Airway epithelial cell (primary cell): ENCODE measurements at places on chromosomes 3 and 15. TPM values are rescaled to one million over a fixed set of nuclear protein-coding genes. Genes with fewer than 3 reads are reported as not detected.

The NEDD4 gene
- 5.9 and 9.0 TPM in 2 replicates for total RNA-seq

The GNAT1 gene
- 0.35 TPM in 1 of 2 replicates, not detected in the other for total RNA-seq

The CCDC54 gene
- total RNA-seq, result not detected in 2 replicates

The GPR160 gene
- total RNA-seq, result 1.1 TPM in 2 replicates

The MEGF11 gene
- total RNA-seq, result not detected in 2 replicates

The ATP8B4 gene
- 0.56 TPM in 1 of 2 replicates, not detected in the other for total RNA-seq

The TPRG1 gene
- total RNA-seq, result 2.8 and 3.5 TPM in 2 replicates

The RBP2 gene
- not detected in 2 replicates for total RNA-seq

The COX17 gene
- total RNA-seq, result 30.5 and 37.3 TPM in 2 replicates

The ATP13A5 gene
- 0.09 and 0.49 TPM in 2 replicates for total RNA-seq

The HIGD2B gene
- total RNA-seq, result not detected in 2 replicates

The SCAPER gene
- 12.4 and 13.5 TPM in 2 replicates for total RNA-seq

The OSTN gene
- not detected in 2 replicates for total RNA-seq

The VILL gene
- total RNA-seq, result 41.4 and 53.0 TPM in 2 replicates

The RARRES1 gene
- 2.1 TPM in 1 of 2 replicates, not detected in the other for total RNA-seq

The TMEM158 gene
- total RNA-seq, result 6.0 and 8.8 TPM in 2 replicates

The ZCWPW2 gene
- 0.14 and 1.7 TPM in 2 replicates for total RNA-seq

The PRSS50 gene
- total RNA-seq, result not detected in 2 replicates

The P2RY14 gene
- 0.07 TPM in 1 of 2 replicates, not detected in the other for total RNA-seq

The HYAL1 gene
- total RNA-seq, result 29.3 and 29.6 TPM in 2 replicates

The PLCB2 gene
- total RNA-seq, result 0.28 and 1.4 TPM in 2 replicates

The PARP14 gene
- 6.7 and 8.7 TPM in 2 replicates for total RNA-seq

The CYP19A1 gene
- total RNA-seq, result not detected in 2 replicates

The BBS4 gene
- 9.0 and 11.0 TPM in 2 replicates for total RNA-seq

The ARHGAP31 gene
- 1.1 and 2.3 TPM in 2 replicates for total RNA-seq

The UBAP1L gene
- total RNA-seq, result under 0.01 and 0.35 TPM in 2 replicates

The CPOX gene
- 44.5 and 50.1 TPM in 2 replicates for total RNA-seq

The ALDH1L1 gene
- total RNA-seq, result 2.9 and 4.8 TPM in 2 replicates

The UTS2B gene
- not detected in 2 replicates for total RNA-seq

The FRMD5 gene
- 1.5 and 2.9 TPM in 2 replicates for total RNA-seq

The IL12A gene
- 0.05 and 0.21 TPM in 2 replicates for total RNA-seq

The LIPC gene
- not detected in 2 replicates for total RNA-seq

The PAQR9 gene
- not detected in 2 replicates for total RNA-seq

The LRRC3B gene
- not detected in 2 replicates for total RNA-seq
